Diencephalon (tissue), 1 donor: ENCODE measurements at places on chromosomes 1 and 21. TPM values are rescaled to one million over a fixed set of nuclear protein-coding genes. Genes with fewer than 3 reads are reported as not detected.

HES3 gene
- total RNA-seq: not detected

MPL gene
- total RNA-seq: 0.23 TPM

CD1C gene
- total RNA-seq: not detected

RHD gene
- 0.92 TPM for total RNA-seq

FAM3B gene
- total RNA-seq: 0.69 TPM

GJA5 gene
- 2.3 TPM for total RNA-seq

C1orf185 gene
- total RNA-seq: not detected

MTARC2 gene
- total RNA-seq: 9.0 TPM

S100A13 gene
- total RNA-seq: 15.0 TPM

NOC2L gene
- 46.8 TPM for total RNA-seq
